ELF-1 (cell line): ENCODE measurements at places on chromosomes 6 and 20.

- no peak for DNase-seq
Observed at GRCh38 chr6:112502351-112503090, 155.4 kb downstream of the RFPL4B start.

GRCh38 chr6:166598441-166599138 lies 12.1 kb upstream of the RAMACL start:
- DNase-seq, result no peak

GRCh38 chr20:59453759-59454560 lies 150.4 kb upstream of the PHACTR3 start:
- no peak for DNase-seq

- no peak for DNase-seq
Observed at GRCh38 chr20:63370618-63371187, 9.6 kb upstream of the CHRNA4 start.
